Stimulated activated CD4-positive, alpha-beta T cell treated with anti-CD3 and anti-CD28 coated beads, Interleukin-1b, Interleukin-23, amount 100 ng/mL, for 48 hours (primary cell): ENCODE measurements at places on chromosomes 7 and 10.

GRCh38 chr10:87654212-87654611 lies 5.5 kb upstream of the PAPSS2 start:
- DNase-seq, result no peak

DNA sequence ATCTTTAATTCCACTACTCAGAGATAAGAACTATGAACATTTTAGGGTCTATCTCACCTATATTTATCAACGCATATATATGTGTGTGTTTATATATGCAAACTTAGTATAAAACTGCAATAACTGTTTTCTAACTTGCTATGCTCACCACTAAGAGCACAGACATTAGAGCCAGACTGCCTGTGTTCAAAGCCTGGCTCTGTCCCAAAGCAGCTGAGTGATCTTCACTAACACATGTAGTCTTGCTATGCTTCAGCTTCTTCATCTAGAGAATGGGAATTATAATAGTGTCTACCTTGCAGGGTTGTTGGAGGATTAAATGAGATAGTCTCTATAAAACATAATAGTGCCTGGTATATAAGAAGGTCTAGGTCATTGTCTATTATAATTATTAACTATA lies 165.5 kb downstream of the MAGI2 start:
- DNase-seq, result no peak

DNA sequence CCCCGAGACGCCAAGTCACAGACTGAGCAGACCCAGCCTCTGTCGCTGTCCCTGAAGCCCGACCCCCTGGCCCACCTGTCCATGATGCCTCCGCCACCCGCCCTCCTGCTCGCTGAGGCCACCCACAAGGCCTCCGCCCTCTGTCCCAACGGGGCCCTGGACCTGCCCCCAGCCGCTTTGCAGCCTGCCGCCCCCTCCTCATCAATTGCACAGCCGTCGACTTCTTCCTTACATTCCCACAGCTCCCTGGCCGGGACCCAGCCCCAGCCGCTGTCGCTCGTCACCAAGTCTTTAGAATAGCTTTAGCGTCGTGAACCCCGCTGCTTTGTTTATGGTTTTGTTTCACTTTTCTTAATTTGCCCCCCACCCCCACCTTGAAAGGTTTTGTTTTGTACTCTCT lies 215.6 kb downstream of the TCF7L2 start:
- no peak for DNase-seq

- DNase-seq, result no peak
These were observed 2.4 kb downstream of the NAMPT start for GRCh38 chr7:106282390-106282789.
